Psoas muscle (tissue), 8 donors: ENCODE measurements at places on chromosomes 2 and 18. TPM values are rescaled to one million over a fixed set of nuclear protein-coding genes. Genes with fewer than 3 reads are reported as not detected.

- DNase-seq, result no peak
- H3K4me3 ChIP-seq, result no peak overlapping the region
- no peaks in the 10 kb centered on the region for H3K4me1 ChIP-seq
- H3K27ac ChIP-seq, result no peak overlapping the region
- H3K36me3 ChIP-seq, result no peaks in the 10 kb centered on the region
These were observed 88.9 kb downstream of the ASXL3 start for GRCh38 chr18:33666915-33667314.

Gene GAREM1
- 2.3 TPM for polyA plus RNA-seq

Gene TTLL4
- 9.2 TPM for polyA plus RNA-seq

Gene CHAC2
- 8.1 TPM for polyA plus RNA-seq

- H3K27ac ChIP-seq, result no peak overlapping the region
- no peaks in the 10 kb centered on the region for H3K4me1 ChIP-seq
- no peaks in the 10 kb centered on the region for H3K36me3 ChIP-seq
- no peak overlapping the region for H3K4me3 ChIP-seq
- DNase-seq, result no peak
- H3K27me3 ChIP-seq, result no peaks in the 10 kb centered on the region
These were observed 21.7 kb downstream of the AKAIN1 start for GRCh38 chr18:5175378-5175777.

- no peak for DNase-seq
- H3K36me3 ChIP-seq, result no peaks in the 10 kb centered on the region
- H3K4me1 ChIP-seq, result no peaks in the 10 kb centered on the region
- no peak overlapping the region for H3K4me3 ChIP-seq
- no peaks in the 10 kb centered on the region for H3K27me3 ChIP-seq
These were observed 82.0 kb upstream of the OTX1 start for GRCh38 chr2:62968668-62969067.

DNA sequence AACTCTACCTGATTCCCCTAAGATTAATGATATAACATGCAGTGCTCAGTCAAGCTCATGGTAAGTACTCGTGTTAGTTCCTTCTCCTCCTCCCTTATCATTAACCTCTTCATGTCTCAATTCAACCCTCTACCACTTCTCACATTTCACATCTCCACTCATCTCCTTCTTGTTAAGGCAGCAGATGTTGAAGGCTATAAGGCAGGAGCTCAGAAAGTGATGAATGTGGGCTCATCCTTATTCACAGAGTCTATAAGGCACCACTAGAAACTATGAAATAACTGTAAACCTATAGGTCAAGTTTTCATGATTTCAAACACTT is 56.0 kb downstream of the CLHC1 start:
- DNase-seq, result no peak
- no peak overlapping the region for H3K27ac ChIP-seq

Gene GALNT13
- polyA plus RNA-seq, result not detected

GRCh38 chr2:134426721-134427120 is 172.8 kb downstream of the MGAT5 start:
- no peak overlapping the region for H3K4me3 ChIP-seq
- H3K27me3 ChIP-seq, result no peaks in the 10 kb centered on the region
- no peak overlapping the region for H3K27ac ChIP-seq
- peaks cover 1% of the 10 kb centered on the region for H3K4me1 ChIP-seq

Gene ASPRV1
- polyA plus RNA-seq, result 1.2 TPM

- H3K36me3 ChIP-seq, result peaks cover 6% of the 10 kb centered on the region
- peaks cover 42% of the 10 kb centered on the region for H3K4me1 ChIP-seq
- peak overlapping the region; percentile 95 for H3K4me3 ChIP-seq
- peak overlapping the region; percentile 83 for H3K27ac ChIP-seq
- no peak for DNase-seq
- H3K27me3 ChIP-seq, result no peaks in the 10 kb centered on the region
These were observed 447 bp upstream of the MRPL19 start for GRCh38 chr2:75646090-75646582.

DNA sequence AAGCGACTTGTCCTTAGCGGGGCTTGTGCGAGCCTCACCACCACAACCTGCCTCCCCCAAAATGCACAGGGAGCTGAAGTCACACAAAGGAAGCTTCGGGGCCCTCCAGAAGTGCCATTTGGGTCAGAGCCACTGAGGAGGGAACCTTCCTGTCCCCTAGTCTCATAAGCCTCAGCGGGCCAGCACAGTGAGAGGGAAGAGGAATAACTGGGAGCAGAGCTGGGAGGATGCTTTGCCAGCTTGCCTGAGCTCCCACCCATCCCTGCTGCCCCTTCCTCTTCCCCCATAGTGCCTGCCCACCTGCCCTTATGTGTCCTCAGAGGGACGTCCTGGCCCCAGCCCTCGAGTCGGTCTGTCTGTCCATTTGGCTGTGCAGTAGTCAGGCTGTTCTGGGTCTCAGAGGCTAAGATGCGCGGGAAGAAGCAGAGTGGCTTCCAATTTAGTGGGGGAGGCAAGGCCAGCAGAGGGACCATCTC is 51.8 kb upstream of the GPR17 start:
- H3K27me3 ChIP-seq, result no peaks in the 10 kb centered on the region
- no peaks in the 10 kb centered on the region for H3K36me3 ChIP-seq
- H3K4me3 ChIP-seq, result no peak overlapping the region
- no peaks in the 10 kb centered on the region for H3K4me1 ChIP-seq
- no peak overlapping the region for H3K27ac ChIP-seq
- DNase-seq, result no peak

GRCh38 chr2:202327858-202328257 is 48.3 kb upstream of the BMPR2 start:
- no peak for DNase-seq
- no peak overlapping the region for H3K4me3 ChIP-seq
- H3K27me3 ChIP-seq, result no peaks in the 10 kb centered on the region
- no peak overlapping the region for H3K27ac ChIP-seq
